Left renal pelvis (tissue), 4 donors: ENCODE measurements at places on chromosomes 7 and 10. TPM values are rescaled to one million over a fixed set of nuclear protein-coding genes. Genes with fewer than 3 reads are reported as not detected.
A peak's percentile ranks its signal among the peaks of the same experiment; 100 is the strongest.

DNA sequence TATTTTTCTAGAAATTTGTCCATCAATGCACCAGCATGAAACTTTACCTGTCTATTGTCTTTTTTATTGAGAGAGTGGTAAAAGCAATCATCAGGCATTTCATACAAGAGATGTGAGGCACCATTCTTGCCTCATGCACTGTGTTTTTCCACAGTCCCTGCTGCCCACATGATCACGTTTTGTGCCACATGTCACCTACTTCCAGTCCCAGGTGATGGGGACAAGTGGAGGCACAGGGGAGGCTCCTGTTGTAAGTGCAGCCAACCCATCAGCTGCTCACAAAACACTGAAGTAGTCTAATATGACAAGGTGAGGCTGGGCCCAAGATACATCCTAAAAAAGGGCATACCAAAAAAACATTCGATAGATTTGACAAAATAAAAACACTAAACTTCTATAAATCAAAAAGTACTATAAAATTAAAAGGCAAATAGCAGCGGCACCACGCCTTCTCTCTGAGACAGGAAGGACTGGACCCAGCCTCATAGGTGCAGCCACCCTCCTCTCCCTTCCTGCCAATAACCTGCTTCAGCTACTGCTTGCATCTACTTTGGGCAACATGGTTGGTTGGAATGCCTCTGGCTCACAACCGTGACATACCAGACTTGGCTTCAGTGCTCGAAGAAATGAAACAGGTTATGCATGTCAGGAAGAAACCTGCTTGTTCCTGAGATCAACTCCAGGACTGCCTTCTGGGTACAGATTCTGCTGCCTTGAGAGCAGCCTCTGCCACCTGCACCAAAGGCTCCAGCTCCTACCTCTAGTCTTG, 2.3 kb downstream of the ZC3HAV1L start:
- peak; percentile 16 for DNase-seq

DNA sequence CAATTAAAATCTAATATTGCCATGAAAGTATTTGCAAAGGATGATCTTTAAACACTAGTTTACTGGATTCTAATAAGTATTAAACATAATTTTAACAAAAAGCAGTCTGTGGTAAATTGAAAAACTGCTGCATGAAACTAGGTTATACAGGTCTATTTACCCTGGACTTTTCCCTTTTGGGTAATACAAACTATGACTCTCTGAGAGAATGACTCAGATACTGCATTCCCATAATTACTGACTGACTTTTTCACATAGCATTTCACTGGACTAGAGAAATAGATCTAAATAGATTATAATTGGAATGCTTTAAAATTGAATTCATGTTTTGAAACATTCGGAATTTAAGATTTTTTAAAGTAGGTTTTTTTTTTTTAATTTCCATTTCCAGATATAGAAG, 395.7 kb downstream of the THSD7A start:
- no peak for DNase-seq

- DNase-seq = peak; percentile 26
These were observed 85.9 kb upstream of the CXCL12 start for GRCh38 chr10:44470784-44471183.

DNA sequence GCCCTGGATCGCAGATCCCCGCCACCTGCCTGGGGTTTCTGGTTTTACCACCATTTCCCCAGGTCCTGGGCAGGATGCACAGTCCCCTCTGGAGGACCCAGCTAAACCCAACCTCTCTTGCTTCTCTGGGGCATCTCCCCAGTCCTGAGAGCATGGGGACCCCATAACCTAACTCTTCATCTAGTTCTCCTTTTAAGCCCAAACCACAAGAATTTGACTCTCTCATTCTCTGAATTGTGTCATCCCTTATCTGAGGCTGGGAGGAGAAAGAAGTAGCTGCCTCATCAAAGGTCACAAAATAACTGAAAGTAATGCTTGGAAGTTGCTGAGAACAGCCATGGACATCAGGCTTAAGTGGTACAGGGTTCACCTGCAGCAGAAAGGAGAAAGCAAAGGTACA, 159.9 kb downstream of the FGFR2 start:
- DNase-seq = no peak

DNA sequence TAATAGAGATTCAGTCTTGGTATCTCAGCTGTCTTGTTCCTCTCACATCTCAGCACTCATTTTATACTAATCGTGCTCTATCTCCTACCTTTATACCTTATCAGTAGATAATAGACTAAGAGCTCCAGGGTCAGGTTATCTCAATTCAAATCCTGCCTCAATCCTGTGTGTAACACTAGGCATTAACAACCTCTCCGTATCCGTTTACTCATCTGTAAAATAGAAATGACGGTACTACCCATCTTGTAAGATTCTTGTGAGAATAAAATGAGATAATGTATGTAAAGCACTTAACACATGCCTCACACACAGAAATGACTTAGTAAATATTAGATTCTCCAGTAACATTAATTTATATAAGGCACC, 622 bp upstream of the P4HA1 start:
- DNase-seq = no peak

HEPACAM2 gene
- polyA plus RNA-seq = 6.0 TPM

SAMD9 gene
- 12.2 TPM for polyA plus RNA-seq
